ENCODE measurements at places on chromosomes 7 and 10.

GRCh38 chr10:13614530-13615332, 28.0 kb downstream of the PRPF18 start:
- DNase-seq, result no peak

DNA sequence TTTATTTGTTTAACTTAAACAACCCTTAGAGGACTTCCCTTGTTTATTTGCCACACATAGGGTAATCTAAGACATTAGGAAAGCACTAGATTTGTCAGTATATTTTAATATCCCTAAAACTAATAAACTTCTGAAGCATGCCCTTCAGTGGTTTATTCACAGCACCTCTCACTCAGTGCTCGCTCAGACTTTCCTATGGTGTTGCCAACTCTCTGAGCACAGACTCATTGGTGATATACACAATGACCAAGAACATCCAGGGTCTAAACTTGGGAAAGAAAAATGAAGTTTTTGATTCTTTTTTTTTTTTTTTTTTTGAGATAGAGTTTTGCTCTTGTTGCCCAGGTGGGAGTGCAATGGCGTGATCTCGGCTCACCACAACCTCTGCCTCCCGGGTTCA, 82.2 kb downstream of the RAB11FIP2 start:
- no peak for DNase-seq

- no peak for DNase-seq
Observed at GRCh38 chr7:117386110-117386706, 41.1 kb downstream of the ASZ1 start.

DNA sequence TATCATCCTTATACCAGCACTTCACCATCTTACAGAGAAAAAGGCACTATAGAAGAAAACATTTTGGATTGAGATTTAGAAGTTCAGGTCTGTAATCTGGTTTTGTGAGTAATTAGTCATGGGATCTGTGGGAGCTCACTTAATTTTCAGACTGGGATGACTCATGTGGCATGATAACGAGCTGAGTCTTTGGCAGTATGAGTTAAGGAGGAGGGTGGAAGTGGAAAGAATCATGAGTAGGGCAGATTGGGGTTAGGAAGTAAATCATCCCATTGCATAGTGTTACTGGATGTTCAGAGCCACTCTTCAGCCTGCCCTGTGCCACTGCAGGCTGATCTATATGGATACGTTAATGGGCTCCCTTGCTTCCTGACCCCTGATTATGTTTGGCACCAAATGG, 64.9 kb downstream of the ZNF92 start:
- DNase-seq, result no peak

DNA sequence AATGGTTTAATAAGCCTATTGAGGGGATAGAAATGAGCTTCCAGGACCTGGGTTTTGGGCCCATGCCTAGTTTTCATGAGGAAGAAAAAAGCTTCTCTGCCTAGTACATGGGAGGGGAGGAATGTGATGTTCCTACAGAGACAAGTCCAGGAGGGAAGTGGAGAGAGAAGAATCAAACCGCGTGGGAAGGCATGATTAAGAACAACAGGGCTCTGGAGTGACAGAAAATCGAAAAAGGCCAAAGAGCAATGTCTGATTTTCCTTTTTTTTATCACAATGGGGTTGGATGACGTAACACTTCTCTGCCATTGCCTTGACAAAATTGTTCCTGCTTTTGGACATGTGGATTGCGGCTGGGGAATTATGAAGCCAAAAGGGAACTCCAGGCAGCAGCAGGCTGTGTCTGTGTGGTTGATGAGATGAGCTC, 258.6 kb downstream of the CXCL12 start:
- peak; percentile 0 for DNase-seq

DNA sequence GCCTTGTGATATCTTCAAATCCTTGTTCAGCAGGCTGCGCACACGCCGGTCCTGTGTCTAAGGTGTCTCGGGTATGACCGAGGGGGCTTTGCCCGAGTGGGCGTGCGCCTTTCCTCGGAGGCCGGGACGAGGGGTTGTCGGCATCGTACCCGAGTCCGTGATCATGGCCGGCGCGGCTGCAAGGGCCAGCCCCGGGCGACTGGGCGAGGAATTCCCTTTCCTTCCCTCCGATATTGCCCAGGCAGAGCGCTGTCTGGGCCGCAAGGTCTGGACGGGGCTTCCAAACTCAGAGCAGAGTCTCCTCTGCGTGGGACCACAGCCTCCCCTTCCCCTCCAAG, 59.7 kb downstream of the ZNF467 start:
- DNase-seq, result no peak
